ENCODE measurements at places on chromosomes 7 and 10. TPM values are rescaled to one million over a fixed set of nuclear protein-coding genes. Genes with fewer than 3 reads are reported as not detected.
A peak's percentile ranks its signal among the peaks of the same experiment; 100 is the strongest.

The TMEM225B gene
- total RNA-seq = not detected

GRCh38 chr7:117083648-117084047 lies 130.3 kb downstream of the ST7 start:
- no peak for DNase-seq

DNA sequence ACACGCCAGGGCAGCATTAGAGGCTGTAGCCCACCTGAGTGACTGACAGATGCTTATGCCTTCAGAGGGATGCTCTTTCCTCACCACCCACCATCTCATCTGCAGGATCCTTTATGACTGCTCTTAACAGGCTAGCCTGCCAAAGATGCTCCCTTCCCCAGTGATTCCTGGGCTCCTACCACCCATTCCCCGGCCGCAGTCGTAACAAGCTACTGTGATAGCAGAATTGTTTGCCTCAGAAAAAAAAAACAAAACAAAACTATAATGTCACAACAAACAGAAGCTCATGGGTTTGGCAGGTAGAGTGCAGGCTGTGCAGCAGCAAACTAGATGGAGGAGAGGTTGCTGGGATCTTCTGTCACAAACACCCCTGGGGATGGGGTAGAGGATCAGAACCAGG lies 343.9 kb upstream of the ZMIZ1 start:
- no peak for DNase-seq

GRCh38 chr7:123649964-123650363 lies 5.7 kb upstream of the LMOD2 start:
- no peak for DNase-seq

GRCh38 chr7:101952355-101953247 lies 135.2 kb downstream of the CUX1 start:
- DNase-seq = no peak

- peak; percentile 71 for DNase-seq
These were observed 3.4 kb downstream of the LRRC27 start for GRCh38 chr10:132335189-132336063.

GRCh38 chr7:73954181-73954580 lies 73.8 kb upstream of the ELN start:
- no peak for DNase-seq

GRCh38 chr10:27713941-27714340 lies 31.7 kb downstream of the MKX start:
- no peak for DNase-seq

The PPP1R17 gene
- total RNA-seq = 1.7 TPM

DNA sequence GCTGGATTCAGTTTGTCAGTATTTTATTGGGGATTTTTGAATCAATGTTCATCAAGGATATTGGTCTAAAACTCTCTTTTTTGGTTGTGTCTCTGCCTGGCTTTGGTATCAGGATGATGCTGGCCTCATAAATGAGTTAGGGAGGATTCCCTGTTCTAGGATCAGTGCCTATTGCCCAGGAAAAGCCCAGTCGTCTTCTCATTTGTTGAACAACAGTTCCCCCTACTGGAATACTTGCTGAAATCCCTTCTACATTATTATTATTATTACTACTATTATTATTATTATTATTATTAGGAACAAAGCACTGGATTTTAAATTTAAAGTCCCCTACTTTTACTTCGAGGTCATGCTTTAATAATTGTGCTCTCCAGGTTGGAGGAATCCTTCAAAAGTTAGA lies 528.9 kb downstream of the MAGI2 start:
- no peak for DNase-seq

The SFTPA2 gene
- not detected for total RNA-seq

- DNase-seq = no peak
These were observed 75.5 kb downstream of the MACC1 start for GRCh38 chr7:20141666-20142065.

DNA sequence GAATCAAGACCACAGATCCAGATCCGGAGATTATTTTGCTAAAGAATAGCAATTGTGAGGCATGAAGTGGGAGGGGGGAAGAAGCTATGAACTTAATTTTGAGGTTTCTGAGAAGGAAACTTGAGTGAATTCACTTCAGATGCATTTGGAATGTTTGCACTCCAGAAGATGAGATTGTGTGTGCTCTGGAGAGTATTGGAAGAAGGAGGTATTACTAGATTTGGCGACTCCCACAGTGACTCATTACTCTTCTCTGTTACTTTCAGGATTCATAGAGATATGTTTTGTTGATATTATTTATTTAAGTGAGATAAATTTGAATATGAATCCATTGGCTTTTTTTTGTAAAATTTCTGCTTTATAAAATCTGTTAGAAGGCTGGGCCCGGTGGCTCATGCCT lies 80.7 kb downstream of the ANKRD30A start:
- DNase-seq = no peak

The OIT3 gene
- not detected for total RNA-seq

GRCh38 chr7:134780166-134780828 lies 863 bp downstream of the CALD1 start:
- DNase-seq = no peak

The ANKRD61 gene
- not detected for total RNA-seq

The RAB19 gene
- total RNA-seq = 14.4 TPM

The LIPM gene
- not detected for total RNA-seq

- DNase-seq = peak; percentile 67
These were observed 112.0 kb downstream of the NEURL1 start for GRCh38 chr10:103605359-103606096.

The OPN1SW gene
- not detected for total RNA-seq

DNA sequence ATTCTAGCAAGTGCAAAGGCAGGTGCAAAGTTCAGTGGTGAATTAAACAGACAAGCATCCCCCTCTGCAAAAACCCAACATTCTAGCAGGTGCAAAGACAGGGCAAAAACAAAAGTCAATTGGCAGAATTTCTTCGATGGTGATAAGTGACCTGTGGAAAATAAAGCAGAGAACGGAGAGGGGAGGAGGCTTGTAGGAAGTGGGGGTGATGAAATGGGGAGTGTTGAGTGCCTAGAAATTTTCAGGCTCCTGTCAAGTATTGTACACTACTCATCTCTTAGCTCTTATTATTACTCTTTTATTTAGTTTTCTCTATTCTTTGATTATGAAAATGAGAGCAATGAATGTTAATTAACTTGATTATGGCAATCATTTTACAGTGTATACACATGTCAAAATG lies 2.4 kb upstream of the CD36 start:
- no peak for DNase-seq

GRCh38 chr7:55086413-55087201 lies 67.8 kb downstream of the EGFR start:
- DNase-seq = no peak

DNA sequence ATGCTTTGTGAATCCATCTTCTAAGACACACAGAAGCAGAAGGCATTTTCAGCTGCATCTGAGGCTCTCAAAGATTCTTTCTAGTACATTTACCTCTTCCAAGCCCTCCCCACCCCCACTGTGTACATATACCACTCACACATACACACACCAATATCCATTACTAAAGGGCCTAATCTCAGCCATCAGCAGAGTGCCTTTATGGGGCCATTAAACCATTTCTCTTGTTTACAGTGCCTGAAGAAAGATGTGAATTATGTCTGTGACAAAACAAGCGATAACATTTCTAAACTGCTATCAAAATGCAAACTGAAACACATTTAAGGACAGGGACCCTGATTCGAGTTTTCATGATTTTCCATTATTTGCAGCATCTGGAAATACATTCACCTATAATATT lies 40.0 kb downstream of the ETV1 start:
- no peak for DNase-seq

- DNase-seq = no peak
These were observed 195.9 kb upstream of the ADARB2 start for GRCh38 chr10:1933215-1933614.

The TYW1B gene
- total RNA-seq = 5.1 TPM

The MRLN gene
- total RNA-seq = not detected

The ARHGAP22 gene
- total RNA-seq = 6.9 TPM
